ENCODE measurements at places on chromosomes 6 and 20.

DNA sequence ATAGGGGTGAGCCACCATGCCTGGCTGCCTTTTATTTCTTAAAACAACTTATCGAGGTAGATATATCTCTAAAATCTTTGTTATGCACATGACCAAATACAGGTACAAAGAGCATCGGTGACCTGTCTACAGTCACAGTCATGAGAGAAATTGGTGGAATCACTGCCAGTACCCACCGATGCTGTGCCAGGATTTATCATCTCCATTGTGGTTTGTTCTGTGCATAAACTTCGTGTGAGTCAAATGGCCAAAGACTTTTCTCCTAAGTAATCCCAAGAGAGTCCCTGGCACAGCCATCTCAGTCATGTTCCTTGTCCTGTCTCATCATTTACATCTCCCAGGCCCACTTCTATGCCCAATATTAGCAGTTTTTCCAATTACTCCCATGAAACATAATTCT lies 9.0 kb downstream of the GSTA3 start:
- no peak for DNase-seq

GRCh38 chr20:8951164-8951563 lies 117.7 kb upstream of the PLCB4 start:
- no peak for DNase-seq

GRCh38 chr6:126440923-126441322 lies 101.0 kb downstream of the CENPW start:
- no peak for DNase-seq

DNA sequence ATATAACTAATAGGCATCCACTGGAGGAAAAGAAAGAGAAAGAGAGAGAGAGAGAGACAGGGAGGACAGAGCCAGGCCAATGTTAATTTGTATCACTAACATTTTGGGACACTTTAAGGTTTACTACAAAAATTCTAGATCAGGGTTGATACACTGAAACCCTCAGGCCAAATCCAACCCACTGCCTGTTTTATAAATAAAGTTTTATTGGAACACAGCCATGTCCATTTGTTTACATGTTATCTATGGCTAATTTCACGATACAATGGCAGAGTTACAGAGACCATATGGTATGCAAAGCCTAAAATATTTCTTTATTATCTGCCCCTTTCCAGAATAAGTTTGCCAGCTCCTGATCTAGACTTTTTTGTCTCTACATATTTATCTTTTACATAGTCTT lies 263.9 kb downstream of the ZNF217 start:
- DNase-seq: no peak

DNA sequence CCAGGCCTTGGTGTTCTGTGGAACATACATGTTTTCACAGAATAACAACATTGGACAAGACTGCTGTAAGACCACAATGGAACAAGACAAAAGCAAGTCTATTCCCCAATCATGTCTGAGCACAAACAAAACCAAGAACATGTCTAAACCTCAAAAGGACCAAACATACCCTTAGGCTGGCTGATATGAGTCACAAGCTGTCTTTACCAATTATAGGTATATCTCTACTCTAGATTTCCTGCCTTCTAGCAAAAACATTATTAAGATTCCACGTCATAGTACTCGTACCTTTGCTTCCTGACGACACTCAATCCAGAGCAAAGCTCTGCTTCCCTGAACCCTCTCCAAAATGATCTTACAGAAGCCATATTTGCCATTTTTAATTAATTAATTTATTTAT lies 15.4 kb upstream of the L3MBTL1 start:
- no peak for DNase-seq

DNA sequence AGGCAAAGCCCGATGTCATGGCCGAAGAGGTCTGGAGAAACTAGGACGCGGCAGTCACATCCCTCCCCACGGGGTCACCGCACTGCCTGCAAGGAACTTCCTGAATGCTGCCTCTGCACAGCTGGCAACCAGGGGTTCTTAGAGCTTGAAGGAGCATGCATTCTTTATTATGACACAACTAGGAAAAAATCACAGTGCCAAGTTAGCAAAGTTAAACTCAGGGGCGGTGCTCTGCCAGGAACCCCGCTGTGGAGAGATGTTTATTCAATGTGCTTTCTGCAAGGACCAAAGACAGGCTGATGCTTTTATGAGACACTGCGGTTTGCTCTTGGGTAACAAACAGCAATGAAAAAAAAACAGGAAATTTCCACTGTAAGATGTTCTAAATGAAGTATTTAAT lies 287.3 kb upstream of the FOXQ1 start:
- no peak for DNase-seq

GRCh38 chr20:41046716-41047115 lies 18.1 kb downstream of the TOP1 start:
- DNase-seq: no peak

GRCh38 chr6:125301435-125302391 lies at the start of gene HDDC2:
Gene HDDC2, minus strand, starts transcription at chr6:125301967. Its CDS starts 35 bp downstream, at chr6:125301932.
- DNase-seq: peak; percentile 92

GRCh38 chr20:9480066-9480465 lies 34.3 kb upstream of the LAMP5 start:
- no peak for DNase-seq

DNA sequence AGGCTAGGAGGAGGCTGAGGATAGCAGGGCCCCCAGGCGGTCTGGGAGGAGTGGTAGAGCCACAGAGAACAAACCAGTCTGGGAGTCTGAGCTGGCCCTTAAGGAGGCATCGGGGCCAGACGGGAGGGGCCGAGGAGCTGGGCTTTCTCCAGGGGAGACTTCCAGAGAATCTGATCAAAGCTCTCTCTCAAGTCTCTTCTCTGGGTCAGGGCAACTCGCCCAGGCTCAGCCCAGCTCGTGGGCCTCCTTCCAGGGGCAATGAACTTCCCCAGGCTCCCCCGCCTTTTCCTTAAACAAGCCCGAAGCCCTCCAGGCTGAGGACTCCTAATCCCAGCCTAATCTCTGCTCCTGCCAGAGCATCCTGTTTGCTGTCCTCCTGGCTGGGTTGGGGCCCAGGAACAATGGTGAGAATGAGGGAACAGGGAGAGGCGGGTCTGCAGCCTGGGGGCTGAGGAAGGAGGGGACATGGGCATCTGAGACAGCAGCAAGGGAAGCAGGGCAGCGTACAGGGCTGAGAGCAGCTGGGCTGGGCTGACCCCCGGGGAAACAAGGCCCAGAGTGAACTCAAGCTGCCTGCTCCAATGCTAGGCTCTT lies 173.6 kb downstream of the ANKRD60 start:
- peak; percentile 85 for DNase-seq

GRCh38 chr6:143528164-143528811 lies 16.8 kb upstream of the FUCA2 start:
- DNase-seq: no peak

DNA sequence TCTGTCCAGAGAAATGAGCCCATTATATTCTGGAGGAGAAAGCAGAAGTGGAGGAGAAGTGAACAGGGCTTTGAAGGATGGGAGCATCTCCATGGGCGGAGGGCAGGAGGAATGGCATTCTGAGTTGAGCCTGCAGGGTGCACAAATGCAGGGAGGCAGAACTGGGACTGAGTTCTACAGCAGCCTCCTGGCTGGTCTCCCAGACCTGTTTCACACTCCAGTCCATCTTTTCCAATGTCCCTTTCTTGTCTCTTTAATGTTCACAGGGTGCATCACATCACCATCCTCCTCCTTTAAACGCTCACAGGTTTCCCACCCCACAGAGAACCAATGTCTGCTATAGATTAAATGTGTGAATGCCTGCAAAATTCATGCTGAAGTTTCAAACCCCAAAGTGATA lies 302.9 kb downstream of the PTPRT start:
- no peak for DNase-seq

GRCh38 chr6:92942549-92942948 lies 476.8 kb downstream of the EPHA7 start:
- no peak for DNase-seq

DNA sequence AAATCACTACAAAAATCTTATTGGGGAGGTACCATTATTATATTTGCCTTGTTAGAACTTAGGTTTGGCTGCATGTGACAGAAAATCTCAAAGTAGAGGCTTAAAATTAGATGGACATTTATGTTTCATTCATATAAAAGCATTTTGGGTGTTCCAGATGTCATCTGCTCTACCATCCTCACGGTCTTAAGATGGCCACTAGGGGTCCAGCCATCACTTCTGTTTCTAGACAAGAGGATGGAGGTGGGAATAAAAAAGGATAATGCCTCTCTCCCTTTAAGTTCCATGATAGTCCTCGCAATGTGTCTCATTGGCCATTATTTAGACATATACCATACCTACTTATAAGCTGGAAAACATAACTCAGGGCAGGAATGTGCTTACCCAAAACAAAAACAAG lies 929.5 kb downstream of the KIF16B start:
- DNase-seq: no peak

- DNase-seq: peak; percentile 34
Observed at GRCh38 chr6:109024784-109025183, 69.9 kb downstream of the SESN1 start.

DNA sequence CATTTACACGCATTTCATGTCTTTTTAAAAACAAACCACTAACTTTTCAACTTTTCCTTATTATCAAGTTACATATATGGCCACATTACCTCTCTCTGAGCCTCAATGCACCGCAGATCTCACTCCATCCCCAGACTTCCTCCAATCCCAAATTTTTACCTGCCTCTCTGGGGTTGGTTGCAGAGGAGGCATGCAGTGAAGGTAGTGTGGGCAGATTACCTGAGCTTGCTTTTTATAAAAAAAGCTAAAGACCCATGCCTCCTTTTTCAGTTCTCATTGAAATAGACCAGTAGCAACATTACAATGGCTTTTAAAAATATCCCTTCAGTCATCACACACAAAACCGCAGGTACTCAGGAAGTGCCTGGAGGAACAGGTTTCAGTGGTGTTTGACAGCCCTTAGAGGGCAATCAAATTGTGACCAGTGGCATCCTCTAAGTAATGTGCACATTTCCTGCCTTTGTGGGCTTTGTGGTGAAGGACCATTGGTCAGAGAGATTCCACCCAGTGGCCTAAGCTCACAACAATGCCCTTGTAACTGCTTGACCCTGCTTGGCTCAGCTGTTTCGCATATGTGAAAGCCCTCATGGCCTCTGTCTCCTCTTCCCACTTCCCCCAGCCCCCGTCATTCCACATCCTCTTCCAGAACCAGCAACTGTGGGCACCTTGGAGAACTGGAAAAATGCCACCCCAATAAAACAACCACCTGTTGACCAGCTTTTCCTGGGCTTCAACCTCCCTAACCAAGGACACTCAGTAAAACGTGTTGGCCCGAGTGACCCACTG lies 30.2 kb upstream of the IL17A start:
- no peak for DNase-seq

GRCh38 chr6:81751388-81752083 lies 945 bp downstream of the TENT5A start:
- DNase-seq: peak; percentile 90

- no peak for DNase-seq
Observed at GRCh38 chr20:51720384-51720783, 47.8 kb downstream of the ATP9A start.

- DNase-seq: no peak
Observed at GRCh38 chr20:14829906-14830305, 492.5 kb upstream of the FLRT3 start.

- DNase-seq: no peak
Observed at GRCh38 chr6:31767096-31767645, 4.7 kb downstream of the SAPCD1 start.

DNA sequence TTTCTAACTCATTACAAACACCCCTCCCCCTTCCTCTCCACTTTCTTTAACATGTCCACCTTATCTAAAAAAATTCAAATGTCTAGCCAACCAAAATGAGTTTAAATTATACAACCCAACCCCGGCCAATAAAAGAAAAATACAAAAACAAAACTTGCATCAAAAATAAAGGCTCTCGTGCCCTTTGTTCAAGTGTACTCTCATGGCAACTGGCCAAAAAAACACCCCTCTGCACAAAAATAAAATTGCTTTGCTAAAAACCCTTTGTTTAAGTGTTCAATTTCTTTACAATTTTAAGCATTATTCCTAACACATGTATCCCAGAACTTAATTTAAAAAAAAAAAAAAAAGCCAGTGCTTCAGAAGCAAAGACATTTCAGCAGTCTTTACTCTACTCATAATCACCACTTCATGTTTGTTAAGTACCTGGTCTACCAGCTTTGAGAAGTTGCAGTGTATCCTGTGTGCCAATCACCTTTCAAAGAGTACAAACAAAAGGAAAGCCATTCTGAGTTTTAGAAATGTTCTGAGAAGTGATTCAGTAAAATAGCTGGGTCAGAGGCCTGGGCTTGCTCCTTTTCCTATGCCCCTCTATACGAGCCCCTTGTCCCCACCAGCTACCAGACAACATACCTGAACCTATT lies 87.5 kb downstream of the MDN1 start:
- DNase-seq: no peak

DNA sequence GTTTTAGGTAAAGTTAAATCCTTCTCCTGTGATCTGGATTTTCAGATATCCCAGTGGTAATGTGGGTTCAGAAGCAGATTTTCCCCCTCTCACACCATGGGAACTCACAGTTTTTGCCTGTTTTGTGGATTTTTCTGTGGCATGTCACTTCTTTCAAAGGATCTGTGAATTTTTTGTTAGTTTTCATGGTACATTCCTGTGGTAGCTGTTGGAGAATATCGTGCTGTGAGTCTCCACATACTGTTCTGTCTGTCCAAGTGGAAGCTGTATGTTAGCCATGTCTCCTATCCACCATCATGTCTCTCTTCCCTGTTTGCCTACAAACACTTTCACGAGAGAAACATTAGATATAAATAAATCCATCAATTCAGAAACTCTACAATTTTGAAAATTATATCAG lies 378.7 kb upstream of the ADGRB3 start:
- DNase-seq: no peak

GRCh38 chr20:1790386-1790785 lies 104.8 kb upstream of the SIRPA start:
- DNase-seq: no peak

GRCh38 chr6:54204921-54205591 lies 93.8 kb downstream of the MLIP start:
- no peak for DNase-seq

- DNase-seq: no peak
Observed at GRCh38 chr6:41367700-41368099, 32.3 kb downstream of the NCR2 start.

DNA sequence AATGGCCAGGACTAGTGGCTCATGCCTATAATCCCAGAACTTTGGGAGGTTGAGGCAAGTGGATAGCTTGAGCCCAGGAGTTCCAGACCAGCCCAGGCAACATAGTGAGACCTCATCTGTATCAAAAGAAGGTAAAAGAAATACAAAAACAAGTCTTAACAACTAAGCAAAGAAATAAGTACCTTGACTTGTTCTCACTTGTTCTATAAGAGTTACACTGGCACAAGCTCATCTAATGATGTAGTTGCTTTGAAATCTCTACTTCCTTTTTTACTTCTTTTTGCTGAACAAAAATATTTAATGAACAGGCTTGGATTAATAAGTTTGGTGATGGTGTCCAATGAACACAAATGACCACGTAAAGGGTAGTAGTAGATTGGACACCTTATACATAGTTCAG lies 72.2 kb downstream of the SGK1 start:
- DNase-seq: no peak
